ENCODE measurements at places on chromosomes 13 and 19.

- no peak for DNase-seq
Observed at GRCh38 chr13:102847272-102848234, 1.7 kb downstream of the ERCC5 start.

DNA sequence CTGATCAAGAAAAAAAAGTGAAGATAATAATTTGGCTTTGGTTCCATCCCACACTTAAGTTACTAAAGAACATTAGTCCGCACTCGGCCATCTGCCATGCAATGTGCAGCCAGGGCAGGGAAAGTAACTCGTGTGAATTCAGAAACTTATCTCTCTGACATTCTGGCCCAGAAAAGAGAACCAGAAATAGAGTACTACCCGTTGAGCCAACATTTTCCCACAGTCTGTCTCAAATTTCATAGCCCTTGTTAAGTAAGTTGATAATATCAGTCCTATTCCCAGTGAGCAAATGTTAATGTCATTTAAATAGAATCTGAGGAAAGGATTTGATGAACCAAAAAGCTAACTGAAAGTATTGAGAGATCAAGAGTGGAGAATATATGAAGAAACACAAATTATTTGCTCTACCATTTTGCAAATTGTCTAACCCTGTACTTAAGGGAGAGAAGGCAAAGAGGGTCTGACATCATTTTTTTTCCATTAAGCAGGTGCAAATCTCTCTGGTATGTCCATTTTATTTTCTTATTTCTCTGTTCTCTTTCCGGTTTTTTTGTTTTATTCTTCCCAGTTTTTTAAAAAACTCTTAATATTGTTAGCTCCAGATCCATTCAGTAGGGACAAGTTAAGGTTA, 156.3 kb downstream of the NDFIP2 start:
- DNase-seq, result no peak

- no peak for DNase-seq
Observed at GRCh38 chr13:44108331-44108858, 228.7 kb downstream of the LACC1 start.

- no peak for DNase-seq
Observed at GRCh38 chr19:20367811-20368294, 197.7 kb downstream of the ZNF737 start.

DNA sequence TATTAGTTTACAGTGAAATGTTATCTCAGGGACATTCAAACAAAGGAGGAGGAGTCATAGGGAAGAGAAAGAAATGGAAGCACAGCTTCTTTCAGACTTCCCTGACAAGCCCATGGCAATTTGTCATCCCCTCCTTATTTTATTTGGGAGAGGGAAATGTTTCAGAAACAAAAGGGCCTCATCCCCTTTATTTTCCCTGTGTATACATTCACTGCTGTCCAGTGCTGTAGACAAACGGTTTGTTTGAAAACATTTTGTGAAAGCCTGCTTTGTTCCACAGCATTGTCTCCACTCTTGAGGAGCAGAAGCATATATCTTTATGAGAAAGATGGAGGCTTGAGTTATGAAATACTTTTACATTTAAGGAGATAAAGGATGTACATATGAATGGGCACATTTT, 12.3 kb downstream of the ZNF460 start:
- DNase-seq, result no peak

GRCh38 chr19:30361721-30362120, 10.5 kb upstream of the ZNF536 start:
- DNase-seq, result no peak

DNA sequence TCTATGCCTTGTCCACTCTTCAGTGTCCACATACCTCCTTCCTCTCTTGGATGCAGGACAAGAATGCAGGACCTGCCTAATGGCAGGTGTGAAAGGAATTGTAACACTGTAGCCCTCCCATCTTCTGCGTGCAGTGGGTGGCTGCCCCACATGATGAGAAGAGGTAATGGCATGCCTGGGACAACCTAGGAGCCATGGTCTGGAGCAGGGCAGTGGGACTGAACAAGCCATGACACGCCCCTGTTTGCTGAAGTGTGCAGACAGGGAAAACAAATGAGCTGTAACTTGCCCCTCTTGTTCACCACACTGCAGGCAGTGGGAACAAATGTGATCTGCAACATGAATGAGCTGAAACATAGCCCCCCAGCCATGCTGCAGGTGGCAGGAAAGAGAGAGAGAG, 192.2 kb downstream of the PCDH17 start:
- no peak for DNase-seq

- DNase-seq, result no peak
Observed at GRCh38 chr19:35347171-35347929, at the start of gene FFAR1. Gene FFAR1, plus strand, starts transcription at chr19:35347902. Its CDS starts 3,650 bp downstream, at chr19:35351552.

GRCh38 chr13:76735641-76736040, 150.6 kb downstream of the KCTD12 start:
- no peak for DNase-seq

DNA sequence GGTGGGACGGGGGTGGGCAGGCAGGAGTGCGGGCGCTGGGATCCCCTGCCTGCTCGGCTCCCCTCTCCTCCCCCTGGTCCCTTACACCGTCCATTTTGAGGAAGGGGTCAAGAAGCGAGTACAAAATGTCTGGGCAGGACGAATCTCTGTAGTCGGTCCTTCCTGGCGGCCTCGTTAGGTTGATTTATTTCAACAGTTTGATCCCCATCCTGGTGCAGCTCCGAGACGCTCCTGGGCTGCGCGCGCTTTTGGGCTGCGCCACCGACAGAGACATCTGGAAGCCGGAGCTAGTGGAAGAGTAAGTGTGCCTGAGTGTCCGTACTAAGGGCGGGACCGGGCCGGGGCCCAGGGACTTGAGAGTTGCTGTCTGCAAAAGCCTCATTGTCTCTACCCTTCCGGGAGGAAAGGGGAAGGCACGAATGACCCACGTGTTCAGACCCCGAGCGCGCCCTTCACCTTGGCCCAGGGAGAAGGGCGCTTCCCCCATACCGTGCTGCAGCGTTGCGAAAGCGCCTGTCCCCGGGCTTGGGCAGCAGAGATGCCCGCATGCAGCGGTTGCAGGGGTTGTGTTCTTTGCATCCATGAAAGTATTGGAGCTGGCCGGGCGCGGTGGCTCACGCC, 1.8 kb downstream of the ZNF114 start:
- no peak for DNase-seq

GRCh38 chr19:12052497-12053169, at the start of gene ZNF878:
Gene ZNF878, minus strand, starts transcription at chr19:12052961. Its CDS starts 160 bp downstream, at chr19:12052801.
- no peak for DNase-seq

GRCh38 chr13:97285221-97285955, 63.3 kb downstream of the MBNL2 start:
- no peak for DNase-seq

All from stimulated activated CD8-positive, alpha-beta memory T cell treated with anti-CD3 and anti-CD28 coated beads, Interleukin-15, amount 100 ng/mL, for 4 hours (primary cell).